Spinal cord (tissue), 10 donors: ENCODE measurements at places on chromosomes 7 and 10. TPM values are rescaled to one million over a fixed set of nuclear protein-coding genes. Genes with fewer than 3 reads are reported as not detected.

- no peak for DNase-seq
Measured at GRCh38 chr10:129962031-129962871, 1.8 kb downstream of the EBF3 start.

DNA sequence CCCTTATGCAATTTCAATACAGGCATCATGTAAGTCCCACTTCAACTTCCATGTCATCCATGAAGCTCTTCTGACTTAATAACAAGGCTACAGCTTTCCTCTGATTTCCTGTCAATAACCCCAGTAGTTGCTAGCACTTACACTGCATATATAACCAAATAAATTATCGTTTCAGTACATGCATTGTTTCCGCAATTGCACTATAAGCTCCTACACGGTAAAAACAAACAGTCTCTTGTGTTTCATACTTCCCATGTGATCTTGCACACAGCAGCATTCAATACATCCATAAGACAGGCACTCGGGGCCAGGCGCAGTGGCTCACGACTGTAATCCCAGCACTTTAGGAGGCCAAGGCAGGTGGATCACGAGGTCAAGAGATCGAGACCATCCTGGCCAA is 41.4 kb downstream of the FBXW4 start:
- no peak for DNase-seq

- no peak for DNase-seq
Measured at GRCh38 chr7:31068006-31068675, 16.0 kb downstream of the ADCYAP1R1 start.

DNA sequence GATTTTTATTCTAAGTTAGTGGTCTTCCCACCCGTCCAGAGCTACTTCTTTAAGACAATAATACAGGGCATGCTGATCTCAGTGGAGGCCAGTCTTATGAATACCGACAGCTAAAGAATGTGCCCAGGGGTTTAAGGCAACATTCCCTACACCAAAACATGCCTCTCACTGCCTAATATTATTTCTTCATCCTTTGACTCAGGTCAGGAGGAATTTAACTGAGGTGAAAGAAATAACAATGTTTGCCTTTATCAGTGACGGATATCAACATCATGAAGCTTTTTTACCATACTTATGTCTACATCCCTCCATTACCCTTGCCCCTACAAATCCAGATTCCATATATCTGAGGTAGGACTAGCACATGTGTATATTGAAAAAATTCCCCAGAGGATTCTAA is 33.3 kb upstream of the TES start:
- DNase-seq = no peak

ZNF467 gene
- 2.8 TPM for total RNA-seq

GRCh38 chr7:111101856-111102646 is 11.1 kb downstream of the LRRN3 start:
- no peak for DNase-seq

CCL24 gene
- not detected for total RNA-seq

DNA sequence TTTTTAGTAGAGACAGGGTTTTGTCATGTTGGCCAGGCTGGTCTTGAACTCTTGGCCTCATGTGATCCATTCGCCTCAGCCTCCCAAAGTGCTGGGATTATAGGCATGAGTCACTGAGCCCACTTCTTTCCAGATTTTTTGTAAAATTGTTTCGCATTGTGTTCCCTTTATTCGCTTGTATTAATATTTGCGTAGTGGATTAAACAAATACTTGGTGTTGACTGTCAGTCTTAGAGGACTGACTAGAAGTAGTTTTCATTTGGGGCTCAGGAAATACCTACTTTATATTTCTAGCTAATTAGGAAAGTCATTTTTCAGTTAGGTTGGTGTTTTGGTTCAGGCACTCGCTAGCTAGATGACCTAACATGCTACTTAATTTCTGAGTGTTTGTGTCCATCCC is 11.1 kb downstream of the WAC start:
- DNase-seq = no peak
